ENCODE measurements at places on chromosomes 13 and 19. TPM values are rescaled to one million over a fixed set of nuclear protein-coding genes. Genes with fewer than 3 reads are reported as not detected.
A peak's percentile ranks its signal among the peaks of the same experiment; 100 is the strongest.

DNA sequence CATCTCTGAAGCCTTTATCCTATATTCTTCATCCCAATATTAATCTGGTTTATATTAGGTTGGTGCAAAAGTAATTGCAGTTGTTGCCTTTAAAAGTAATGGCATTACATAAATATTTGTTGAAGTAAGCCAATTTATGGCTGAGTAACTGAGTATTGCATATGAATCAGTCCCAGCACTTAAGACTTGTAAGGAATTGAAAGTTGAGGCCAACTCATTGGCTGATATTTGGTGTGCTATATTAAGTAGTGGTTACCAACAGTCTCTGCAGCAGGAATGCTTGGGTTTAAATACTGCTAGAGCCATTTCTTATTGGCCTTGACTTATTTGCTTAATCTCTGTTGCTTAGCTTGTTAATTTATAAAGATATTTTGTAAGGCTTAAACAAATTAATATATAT lies 460.7 kb downstream of the GPC6 start:
- no peak for DNase-seq

DNA sequence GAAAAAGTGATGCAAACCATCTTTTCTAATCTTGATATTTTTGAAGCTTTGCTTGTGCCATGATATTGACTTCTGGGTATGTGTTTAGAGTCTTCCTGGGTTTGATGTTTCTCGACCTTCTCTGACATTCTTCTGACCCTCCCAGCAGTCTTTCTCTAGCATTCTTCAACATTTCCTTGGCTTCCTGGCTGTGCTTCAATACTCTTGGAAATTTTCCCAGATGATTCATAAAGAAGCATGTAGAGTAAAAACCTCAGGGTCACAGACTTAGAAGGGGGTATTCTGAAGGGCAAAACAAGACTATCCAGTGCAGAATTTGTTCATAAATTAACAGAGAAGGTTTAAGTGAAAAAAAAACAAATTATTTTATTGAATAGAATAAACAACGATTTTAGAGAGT lies 946.3 kb upstream of the PCDH9 start:
- peak; percentile 32 for DNase-seq

GRCh38 chr19:18776736-18777135 lies 14.4 kb downstream of the COMP start:
- DNase-seq, result no peak

DNA sequence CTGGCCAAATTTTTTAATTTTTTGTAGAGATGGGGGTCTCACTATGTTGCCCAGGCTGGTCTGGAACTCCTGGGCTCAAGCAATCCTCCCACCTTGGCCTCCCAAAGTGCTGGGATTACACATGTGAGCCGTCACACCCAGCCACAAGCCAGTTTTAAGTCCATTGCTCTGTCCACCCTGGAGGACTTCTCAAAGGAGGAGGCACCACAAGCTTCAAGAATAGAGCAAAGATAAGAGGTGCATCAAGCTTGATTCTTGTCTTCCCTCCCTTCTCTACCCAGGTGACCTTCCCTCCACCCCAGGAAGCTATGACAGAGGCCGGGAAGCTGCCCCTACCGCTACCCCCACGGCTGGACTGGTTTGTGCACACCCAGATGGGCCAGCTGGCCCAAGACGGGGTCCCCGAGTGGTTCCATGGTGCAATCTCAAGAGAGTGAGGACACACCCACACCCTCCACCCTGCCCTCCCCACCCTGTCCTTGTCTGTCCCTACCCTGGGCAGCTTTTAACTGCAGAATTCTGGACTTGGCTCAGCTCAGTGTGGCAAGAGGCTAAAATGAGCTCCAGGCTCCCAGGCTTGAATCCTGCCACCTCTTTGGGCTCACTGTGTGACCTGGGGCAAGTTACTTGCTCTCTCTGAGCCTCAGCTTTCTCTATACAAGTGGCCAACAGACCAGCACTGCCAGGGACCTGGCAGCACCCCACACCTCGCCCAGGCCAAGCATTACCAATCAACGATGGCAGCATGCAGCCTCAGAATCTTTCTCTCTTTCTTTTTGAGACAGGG lies 5.2 kb downstream of the HSH2D start:
- no peak for DNase-seq

DNA sequence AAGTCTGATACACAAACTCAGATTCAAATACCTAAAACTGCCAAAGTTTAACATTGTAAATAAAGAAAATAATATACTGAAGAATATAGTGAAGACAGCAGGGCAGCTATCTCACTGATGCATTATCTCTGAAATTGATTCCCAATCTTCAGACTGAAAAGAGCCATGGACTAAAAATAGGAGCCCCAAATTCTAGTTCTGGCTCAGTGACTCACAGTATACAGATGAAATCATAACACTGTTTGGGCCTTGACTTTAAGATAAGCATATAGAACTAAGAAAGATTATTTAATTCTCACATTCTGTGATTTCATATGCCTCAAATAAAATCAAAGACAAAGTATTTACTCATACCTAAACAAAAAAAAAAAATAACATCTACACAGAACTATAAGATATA lies 53.9 kb downstream of the RBM26 start:
- DNase-seq, result no peak

- no peak for DNase-seq
These were observed 934.3 kb downstream of the DIAPH3 start for GRCh38 chr13:59229401-59229800.

- no peak for DNase-seq
These were observed 13.9 kb upstream of the MKNK2 start for GRCh38 chr19:2064788-2065524.

GRCh38 chr13:60448907-60449510 lies 52.0 kb downstream of the TDRD3 start:
- DNase-seq, result peak; percentile 63

DNA sequence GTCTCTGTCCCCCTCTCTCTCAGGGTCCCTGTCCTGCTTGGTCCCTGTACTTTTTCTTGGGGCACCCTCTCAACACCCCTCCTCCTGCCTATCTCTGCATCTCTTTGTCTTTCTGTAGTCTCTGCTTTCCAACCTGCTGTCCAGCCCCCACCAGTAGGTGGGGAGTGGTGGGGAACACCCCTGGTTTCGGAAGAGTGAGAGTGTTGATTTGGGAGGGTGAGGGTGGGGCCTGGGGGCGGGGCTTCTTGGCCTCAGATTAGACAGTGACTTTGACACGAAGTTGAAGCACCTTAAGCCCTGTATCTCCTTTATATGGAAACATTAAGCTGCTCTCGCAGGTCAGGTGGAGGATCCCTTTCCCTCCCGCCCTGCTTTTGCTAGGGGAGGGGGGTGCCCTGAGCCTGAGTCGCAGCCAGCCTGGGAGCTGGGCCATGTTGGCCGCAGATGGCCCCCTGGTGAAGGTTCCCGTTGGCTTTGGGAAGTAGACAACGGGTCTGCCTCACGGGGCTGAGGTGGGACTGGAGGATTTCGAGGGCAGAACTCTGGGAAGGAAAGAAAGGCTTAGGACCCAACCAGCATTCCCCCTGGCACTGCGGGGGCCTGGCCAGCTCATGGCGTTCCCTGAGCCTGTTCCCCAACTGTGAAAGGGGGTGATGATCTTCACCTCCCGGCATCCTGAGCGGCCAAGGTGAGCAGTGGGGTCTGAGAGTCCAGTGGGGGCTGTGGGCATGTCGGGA lies at the start of gene KCNJ14:
KCNJ14 (plus strand) TSS at position 404 of the 737 bp plus-strand sequence. CDS start 6,151 bp downstream, outside the sequence.
- DNase-seq, result no peak

DNA sequence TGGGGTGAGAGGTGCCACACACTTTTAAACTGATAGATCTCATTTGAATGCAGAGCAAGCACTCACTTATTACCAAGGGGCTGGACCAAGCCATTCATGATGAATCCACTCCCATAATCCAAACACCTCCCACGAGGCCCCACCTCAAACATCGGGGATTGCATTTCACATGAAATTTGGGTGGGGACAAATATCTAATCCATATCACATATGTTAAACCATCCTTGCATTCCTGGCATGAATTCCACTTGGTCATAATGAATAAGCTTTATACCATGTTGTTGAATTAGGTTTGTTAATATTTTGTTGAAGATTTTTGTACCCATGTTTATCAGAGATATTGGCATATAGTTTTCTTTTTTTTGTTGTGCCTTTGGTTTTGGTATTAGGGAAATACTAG lies 1198.7 kb upstream of the ATXN8OS start:
- DNase-seq, result no peak

GRCh38 chr19:3270902-3271301 lies 46.4 kb downstream of the CELF5 start:
- peak; percentile 15 for DNase-seq

DNA sequence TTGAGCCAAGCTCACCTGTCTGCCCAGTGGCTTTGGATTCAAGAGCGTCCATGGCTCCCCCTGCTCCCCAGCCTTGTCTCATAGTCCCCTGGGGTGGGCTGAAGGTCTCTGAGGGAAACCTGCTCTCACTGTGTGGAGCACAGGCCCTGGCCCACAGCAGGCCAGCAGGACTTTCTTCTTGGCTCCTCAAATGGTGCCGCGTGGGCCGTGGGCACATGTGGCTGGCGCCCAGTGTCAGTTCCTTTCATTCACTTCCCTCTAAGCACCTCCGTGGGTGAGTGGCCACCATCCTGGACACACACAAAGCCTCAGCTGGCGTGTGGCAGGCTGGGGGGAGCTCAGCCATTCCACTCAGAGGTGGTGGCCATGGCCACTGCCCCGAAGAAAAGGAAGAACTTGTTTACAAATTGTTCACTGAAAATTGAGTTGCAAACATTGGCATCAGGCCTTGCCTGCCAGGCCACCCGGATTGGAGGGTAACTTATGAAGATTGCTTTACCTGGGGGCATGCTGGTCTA lies 53.1 kb downstream of the C1QTNF9 start:
- no peak for DNase-seq

- DNase-seq, result no peak
These were observed 17.9 kb upstream of the SHFL start for GRCh38 chr19:10068205-10068604.

- DNase-seq, result no peak
These were observed 61.8 kb upstream of the PABPC3 start for GRCh38 chr13:25034173-25034572.

DNA sequence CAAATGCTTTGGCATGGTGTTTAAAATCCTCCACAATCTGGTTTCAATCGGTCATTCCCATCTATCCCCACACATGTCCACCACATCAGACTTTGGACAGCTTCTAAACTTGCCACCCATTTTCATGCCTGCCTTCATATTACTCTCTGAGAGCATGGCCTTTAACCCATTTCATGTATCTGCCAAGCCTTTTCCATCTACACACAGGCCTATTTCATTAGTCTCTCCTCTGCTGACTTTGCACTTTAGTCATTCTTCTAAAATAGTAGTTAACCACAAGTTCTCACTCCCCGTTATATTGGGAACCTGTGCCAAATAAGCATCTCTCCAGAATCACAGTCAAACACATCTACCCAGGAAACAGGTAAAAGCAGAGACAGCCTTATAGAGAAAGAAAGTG lies 142.2 kb downstream of the MZT1 start:
- DNase-seq, result no peak

DNA sequence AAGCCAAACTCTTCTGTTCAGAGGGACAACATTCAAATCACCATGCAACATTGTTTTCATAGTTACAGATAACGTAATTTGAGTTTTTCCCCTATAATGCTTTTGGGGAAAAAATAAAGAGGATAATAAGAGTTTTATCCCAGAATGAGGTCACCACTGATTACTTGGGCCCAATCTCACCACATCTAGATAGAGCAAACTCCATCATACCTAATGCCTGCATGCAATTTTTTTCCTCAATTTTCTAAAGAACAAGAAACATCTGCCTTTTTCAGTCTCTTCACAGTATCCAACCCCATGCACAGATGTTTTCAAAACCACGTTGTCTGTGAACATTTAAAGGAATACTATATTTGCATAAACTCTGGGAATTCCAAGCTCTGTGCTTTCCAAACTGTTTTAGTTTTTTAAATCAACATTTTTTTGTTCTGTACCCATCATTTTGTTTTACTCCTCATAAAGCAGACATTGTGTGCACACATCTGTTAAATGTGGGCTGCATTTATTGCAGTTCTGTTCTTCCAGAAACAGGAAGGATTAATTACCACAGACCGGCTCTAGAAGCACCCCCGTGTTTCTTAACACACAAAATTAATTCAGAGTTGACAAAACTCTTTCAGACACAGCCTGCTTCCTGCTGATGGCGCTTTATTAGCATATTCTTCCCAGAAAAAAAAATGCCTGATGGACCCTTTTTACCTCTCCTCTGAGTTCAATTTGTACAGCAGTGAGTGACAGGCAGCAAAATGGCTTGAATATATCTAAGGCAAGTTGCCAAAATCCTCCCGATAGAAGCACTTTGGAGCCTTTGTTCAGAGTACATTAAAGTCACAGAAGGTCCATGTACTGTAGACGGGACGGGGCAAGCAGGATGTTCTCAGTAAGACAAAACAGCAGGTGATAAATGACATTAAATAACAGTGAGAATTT lies 1171.9 kb downstream of the EFNB2 start:
- DNase-seq, result no peak

DNA sequence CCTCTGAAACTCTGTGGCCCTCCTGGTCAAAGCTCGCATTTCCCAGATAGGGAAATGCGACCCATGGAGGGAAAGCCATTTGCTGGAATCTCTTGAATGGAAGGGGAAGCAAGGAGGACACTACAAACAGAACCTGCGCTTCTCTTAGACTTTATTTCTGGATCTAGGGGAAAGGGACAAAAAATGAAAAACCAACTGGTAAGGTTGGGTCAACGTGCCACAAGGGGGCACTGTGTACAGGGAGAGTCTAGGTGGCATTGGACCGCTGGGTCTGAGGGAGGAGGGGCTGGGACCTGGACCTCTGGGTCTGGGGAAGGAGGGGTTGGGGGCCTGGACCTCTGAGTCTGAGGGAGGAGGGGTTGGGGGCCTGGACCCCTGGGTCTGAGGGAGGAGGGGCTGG lies 5.0 kb downstream of the KLK4 start:
- DNase-seq, result no peak

GRCh38 chr19:34969721-34970120 lies 5.7 kb upstream of the ZNF792 start:
- DNase-seq, result no peak

- no peak for DNase-seq
These were observed 33.9 kb upstream of the KLF2 start for GRCh38 chr19:16290692-16291091.

- no peak for DNase-seq
These were observed 22.8 kb downstream of the RASA3 start for GRCh38 chr13:114109641-114110041.

GRCh38 chr19:38211151-38211591 lies 12.9 kb downstream of the DPF1 start:
- no peak for DNase-seq

GRCh38 chr13:112961457-112962369 lies 7.3 kb upstream of the MCF2L start:
- no peak for DNase-seq

DNA sequence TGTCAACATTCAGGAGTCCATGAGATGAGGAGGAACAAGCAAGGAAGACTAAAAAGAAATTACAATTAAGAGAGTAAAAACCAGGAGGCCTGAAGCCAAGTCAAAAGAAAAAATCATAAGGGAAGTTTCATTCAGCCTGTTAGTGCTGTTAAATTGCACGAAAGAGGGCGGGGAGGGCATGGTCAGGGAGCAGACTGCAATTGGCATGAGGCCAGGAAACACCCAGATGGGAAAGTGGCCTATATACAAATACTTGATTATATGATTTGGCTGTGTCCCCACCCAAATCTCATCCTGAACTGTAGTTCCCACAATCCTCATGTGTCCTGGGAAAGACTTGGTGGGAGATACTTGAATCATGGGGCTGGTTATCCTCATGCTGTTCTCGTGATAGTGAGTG lies 43.9 kb downstream of the TNFSF13B start:
- DNase-seq, result no peak

The ACER1 gene
- not detected for total RNA-seq

The KLK13 gene
- 0.26 TPM for total RNA-seq

The SMIM44 gene
- not detected for total RNA-seq

The MIDN gene
- total RNA-seq, result 15.8 TPM

The ZFP14 gene
- 2.6 TPM for total RNA-seq

The GAS6 gene
- 70.0 TPM for total RNA-seq

The TMEM238 gene
- 10.0 TPM for total RNA-seq

The RAP2A gene
- 47.7 TPM for total RNA-seq

The SCN1B gene
- total RNA-seq, result 0.13 TPM

The ZGLP1 gene
- total RNA-seq, result 0.26 TPM

Measured in bronchial epithelial cell (primary cell).